ENCODE measurements at places on chromosomes 7 and 10.

DNA sequence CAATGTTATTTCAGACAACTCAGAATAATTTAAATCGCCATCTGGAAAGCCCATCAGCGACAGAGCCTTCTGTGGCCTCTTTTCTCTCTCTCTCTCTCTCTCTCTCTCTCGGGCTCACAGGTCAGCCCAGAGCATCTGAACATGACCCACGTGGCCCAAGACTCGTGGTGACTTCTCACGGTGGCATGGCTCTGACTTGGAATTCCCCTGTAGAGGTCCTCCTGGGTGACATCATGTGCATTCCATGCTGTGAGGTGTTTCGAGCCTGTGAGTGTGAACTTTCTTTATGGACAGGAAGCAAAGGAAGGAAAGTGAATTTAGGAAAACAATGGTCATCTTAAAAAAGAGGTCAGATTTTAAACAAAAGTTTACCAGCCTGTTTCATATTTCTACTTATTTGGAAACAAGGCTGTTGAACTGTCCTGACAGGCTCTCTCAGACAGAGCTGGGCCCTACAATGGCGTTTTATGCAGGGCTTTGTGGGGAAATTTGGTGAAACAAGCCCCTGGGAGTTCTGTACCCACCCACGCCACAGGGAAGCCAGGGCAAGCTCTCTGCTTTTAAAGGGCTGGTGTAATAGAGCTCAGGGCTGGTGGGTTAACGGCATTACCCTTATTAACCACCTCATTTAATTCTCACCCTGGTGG is 359.7 kb upstream of the ZNF32 start:
- H3K4me3 ChIP-seq: no peak overlapping the region
- H3K27ac ChIP-seq: no peak overlapping the region
- no peaks in the 10 kb centered on the region for H3K27me3 ChIP-seq
- H3K36me3 ChIP-seq: no peaks in the 10 kb centered on the region

- no peaks in the 10 kb centered on the region for H3K36me3 ChIP-seq
- no peak for DNase-seq
Observed at GRCh38 chr7:8109196-8110022, 140.8 kb downstream of the GLCCI1 start.

DNA sequence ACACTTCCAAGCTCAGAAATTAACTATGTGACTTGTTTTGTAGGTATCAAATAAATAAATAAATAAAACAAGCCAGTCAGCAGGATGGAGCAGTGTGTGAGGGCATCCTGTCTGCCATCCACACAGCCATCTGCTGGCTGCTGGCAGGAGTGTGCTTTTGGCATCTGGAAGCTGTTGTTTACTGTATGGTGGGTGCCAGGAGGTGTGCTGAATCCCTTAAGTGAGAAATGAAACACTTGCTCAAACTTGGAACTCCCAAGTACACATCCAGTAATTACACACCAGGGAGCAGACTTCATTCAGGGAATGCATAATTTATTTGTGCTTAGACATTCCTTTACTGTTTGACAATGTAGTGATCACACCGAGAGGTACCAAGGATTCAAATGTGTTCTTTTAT is 16.9 kb upstream of the TAX1BP1 start:
- no peaks in the 10 kb centered on the region for H3K27me3 ChIP-seq

- H3K27ac ChIP-seq: no peak overlapping the region
- H3K4me3 ChIP-seq: no peak overlapping the region
- peaks cover 25% of the 10 kb centered on the region for H3K36me3 ChIP-seq
Observed at GRCh38 chr10:69181433-69181832, 1.4 kb downstream of the SUPV3L1 start.

DNA sequence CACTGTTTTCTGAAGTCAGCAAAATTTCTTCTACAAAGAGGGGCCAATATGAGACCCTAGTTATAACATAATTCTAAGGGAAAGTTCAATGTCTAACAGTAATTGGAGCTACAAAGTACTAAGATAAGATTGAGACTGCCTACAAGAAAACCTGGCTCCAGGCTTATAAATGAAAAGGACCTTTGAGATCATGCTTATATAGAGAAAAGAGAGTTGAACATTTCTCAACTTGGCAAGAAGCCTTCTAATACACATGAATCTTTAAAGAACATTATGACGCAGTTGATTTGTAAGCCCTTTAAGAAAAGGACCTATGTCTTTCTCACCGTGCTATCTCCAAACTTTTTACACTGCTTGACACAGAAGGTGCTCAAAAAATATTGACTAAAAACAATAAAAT is 87.9 kb downstream of the TPK1 start:
- DNase-seq: no peak
- H3K4me3 ChIP-seq: no peak overlapping the region
- no peaks in the 10 kb centered on the region for H3K36me3 ChIP-seq

All from B cell (primary cell).